ENCODE measurements at places on chromosomes 5 and 9.

- DNase-seq, result no peak
Observed at GRCh38 chr5:175382171-175382570, 61.8 kb downstream of the DRD1 start.

- DNase-seq, result no peak
Observed at GRCh38 chr5:100746730-100747129, 156.4 kb downstream of the ST8SIA4 start.

- DNase-seq, result no peak
Observed at GRCh38 chr5:113249206-113249605, 185.6 kb downstream of the TSSK1B start.

- DNase-seq, result no peak
Observed at GRCh38 chr5:93596676-93597490, 13.9 kb downstream of the NR2F1 start.

- no peak for DNase-seq
Observed at GRCh38 chr5:79021753-79022152, 36.6 kb upstream of the ARSB start.

- DNase-seq, result no peak
Observed at GRCh38 chr5:175691761-175692160, 33.9 kb downstream of the HRH2 start.

DNA sequence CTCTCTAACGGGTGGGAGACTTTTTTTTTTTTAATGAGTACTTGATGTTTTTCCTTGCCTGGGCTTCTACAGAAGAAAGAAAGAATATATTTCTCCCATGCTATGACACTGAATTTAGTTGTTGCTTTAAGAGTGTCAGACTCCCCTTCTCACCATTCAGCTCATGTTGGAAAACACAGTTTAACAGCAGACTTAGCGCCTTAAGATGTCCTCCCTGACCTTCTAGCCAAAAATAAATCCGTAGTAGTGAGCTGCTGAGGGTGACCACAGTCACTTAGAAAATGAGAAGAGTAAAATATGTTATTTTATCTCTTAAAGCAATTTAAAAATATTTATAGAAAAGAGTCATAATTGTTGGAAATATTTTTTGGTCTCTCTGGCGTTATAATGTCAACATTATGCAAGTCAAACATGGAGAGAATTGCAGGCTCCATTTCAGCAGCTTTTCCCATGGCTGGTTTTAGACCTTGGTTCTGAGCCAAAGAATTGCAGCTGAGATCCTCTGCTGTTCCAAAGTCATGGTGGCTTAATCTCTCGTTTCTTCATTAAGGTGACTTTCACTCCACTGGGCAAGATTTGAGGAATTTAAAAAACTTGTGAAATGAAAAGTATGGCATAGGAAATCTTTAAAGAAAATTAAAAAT is 143.5 kb downstream of the GHR start:
- no peak for DNase-seq

GRCh38 chr5:43627028-43627427 is 24.0 kb downstream of the NNT start:
- DNase-seq, result peak; percentile 73

GRCh38 chr9:133074111-133074651 is 12.4 kb downstream of the CEL start:
- peak; percentile 56 for DNase-seq

DNA sequence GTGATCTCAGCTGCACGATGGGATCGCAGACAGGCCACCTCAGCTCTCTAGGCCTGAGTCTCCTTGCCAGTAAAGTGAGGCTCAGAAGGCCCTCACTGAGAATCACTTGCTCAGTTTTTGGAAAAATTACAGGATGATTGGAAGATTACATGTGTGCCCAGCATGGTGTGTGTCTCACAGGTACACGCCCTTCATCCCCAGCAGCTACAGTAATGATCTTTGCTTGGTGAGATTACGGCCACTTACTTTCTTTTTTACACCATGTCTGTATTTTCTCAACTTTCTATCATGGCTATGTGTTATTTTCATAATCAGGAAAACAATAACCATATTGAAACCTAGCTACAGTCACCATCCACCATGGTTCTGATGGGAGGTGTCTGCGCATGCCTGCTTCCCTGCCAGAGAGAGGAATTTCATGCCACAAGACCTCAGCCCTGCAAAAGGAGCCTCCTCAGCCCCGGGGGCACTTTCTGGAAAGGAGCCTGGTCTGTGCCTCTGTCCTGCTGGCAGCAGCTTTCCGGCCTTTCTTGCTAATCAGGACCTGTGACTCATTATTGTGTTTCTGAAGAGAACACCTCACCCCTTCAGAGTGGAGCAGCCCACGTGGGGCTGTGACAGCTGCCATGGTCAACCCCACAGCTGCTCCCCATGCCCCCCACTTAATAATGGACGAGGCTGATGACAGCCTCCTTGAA is 64.2 kb upstream of the OLFM1 start:
- peak; percentile 36 for DNase-seq

DNA sequence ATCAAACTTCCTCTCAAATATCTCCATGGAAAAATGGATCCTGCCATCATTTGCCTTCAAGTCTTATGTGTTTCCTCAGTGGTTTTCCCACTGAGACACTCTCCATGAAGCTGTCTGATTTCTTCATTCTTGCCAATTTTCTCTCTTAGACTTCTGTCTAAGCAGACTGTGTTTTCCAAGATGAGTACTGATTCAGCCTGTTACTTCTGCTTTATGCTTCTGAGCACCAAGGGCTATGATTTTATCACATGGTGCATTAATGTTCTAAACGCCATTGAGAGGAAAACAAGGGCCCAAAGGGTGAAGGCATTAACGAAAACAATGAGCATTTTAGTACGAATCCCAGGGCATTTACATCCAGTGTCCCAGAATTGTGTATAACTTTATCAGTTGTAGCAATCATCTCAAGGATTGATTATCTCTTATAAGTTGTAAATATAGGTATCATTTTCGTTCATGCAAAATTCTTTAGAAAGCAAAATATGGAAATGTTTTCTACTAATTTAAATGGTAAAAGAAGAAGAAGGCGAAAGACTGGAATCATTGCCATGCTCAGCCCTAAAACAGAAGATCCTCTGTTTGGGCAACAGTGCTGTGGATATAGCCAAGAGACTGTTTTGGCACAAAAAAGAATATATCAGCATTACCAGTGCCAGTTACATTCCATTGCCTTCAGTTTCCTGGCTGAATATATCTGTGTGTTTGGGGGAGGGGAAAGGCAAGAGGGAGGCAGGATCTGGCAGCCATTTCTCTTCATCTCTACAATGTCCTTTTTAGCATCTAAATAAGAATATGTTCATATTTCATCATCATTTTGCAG is 537.6 kb downstream of the ANXA1 start:
- DNase-seq, result no peak

DNA sequence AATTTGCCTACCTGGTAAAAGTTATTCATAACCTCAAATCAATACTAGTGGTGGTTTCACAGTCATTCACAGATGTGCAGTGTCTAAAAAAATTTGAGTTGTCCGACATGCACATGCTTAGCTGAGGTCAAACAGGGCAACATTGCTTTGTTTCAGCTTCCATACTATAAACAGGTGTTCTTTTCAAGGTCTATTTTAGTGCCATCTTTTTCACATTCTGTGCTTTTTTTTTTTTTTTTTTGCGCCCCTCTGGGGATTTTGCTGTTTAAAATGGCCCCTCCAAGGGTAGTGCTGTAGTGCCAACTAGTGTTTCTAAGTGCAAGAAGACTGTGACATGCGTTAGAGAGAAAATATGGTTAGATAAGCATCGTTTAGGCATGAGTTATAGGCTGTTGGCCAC is 14.5 kb downstream of the PHAX start:
- no peak for DNase-seq

DNA sequence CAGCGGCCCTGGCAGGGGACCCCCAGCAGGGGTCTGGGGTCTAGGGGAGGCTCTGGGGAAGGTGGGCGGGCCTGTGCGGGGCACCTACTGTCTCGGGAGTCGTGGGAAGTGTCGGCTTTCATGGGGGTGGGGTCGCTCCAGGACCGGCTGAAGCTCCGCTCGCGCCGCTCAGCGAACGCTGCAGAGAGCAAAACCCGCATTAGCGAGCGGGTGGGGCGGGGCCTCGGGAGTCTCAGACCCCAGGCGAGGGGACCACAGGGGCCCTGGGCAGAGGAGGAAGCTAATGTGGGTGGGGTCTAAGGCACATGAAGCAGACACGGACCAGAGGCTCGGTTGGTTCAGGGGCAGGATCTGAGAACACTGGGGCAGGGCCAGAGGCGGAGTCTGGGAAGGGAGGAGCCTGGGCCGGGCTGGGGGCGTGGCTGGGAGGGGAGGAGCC is 5.5 kb downstream of the NSMF start:
- peak; percentile 81 for DNase-seq

- no peak for DNase-seq
Observed at GRCh38 chr5:38478166-38478565, 78.3 kb downstream of the LIFR start.

DNA sequence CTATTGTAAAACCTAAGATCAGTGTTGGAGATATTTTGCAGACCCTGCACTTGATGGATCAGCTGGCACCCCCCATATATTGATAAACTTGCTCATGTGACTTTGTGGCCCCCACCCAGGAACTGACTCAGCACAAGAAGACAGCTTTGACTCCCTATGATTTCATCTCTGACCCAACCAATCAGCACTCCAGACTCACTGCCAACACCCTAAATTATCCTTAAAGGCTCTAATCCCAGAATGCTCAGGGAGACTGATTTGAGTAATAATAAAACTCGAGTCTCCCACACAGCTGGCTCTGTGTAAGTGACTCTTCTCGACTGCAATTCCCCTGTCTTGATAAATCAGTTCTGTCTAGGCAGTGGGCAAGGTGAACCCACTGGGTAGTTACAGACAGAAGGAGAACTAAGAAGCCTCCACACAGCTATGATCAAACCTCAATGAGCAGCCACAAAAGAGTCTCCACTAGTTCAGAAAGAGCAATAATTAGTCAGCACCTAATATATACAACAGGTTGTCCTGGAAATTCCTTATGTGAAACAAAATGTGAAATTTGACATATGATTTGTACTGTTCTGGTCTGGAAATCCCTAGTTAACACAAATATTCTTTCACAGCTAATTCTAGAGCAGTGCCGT is 52.2 kb downstream of the ACTL7B start:
- peak; percentile 9 for DNase-seq

DNA sequence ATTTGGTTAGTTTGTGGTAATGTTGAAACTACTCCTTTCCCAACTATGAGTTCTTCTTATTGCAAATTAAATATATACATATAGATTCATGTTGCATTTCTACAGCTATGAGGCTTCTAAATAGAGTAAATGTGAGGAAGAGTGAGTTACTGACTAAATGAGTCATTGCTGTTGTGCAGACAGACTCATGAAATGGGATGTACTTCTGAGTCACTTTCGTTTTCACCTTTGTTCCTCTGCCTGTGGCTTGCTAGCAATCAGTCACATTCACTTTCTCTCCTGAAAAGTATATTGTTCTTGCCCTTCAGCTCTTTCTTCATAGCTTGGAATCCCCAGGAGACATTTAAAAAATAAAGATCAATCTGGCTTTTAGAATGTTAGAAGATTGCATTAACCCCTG is 295.5 kb upstream of the SMC2 start:
- peak; percentile 6 for DNase-seq

DNA sequence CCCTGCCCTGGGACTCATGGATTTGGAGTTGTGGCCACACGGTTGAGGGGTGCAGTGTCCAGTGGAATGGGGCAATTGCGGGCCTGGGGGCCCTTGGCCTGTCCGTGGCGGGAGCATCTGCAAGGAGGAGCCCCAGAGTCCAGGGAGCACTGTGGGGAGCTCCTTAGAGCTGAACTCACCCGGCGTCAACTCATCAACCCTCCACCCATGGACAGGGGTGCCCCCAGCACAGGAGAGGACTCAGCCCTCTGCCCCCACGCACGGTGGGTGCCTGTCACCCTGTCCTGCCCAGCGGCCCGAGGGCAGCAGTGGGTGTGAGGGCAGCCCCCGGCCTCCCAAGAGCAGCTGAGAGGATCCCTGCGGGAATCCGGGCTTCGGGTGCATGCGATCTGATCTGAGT is 550 bp upstream of the SLC6A18 start:
- no peak for DNase-seq

DNA sequence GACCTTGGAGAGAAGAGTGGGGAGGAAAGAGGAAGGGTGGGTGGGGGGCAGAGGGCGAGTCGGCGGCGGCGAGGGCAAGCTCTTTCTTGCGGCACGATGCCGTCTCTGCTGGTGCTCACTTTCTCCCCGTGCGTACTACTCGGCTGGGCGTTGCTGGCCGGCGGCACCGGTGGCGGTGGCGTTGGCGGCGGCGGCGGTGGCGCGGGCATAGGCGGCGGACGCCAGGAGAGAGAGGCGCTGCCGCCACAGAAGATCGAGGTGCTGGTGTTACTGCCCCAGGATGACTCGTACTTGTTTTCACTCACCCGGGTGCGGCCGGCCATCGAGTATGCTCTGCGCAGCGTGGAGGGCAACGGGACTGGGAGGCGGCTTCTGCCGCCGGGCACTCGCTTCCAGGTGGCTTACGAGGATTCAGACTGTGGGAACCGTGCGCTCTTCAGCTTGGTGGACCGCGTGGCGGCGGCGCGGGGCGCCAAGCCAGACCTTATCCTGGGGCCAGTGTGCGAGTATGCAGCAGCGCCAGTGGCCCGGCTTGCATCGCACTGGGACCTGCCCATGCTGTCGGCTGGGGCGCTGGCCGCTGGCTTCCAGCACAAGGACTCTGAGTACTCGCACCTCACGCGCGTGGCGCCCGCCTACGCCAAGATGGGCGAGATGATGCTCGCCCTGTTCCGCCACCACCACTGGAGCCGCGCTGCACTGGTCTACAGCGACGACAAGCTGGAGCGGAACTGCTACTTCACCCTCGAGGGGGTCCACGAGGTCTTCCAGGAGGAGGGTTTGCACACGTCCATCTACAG is 760 bp downstream of the NPR3 start:
- DNase-seq, result peak; percentile 85

- no peak for DNase-seq
Observed at GRCh38 chr5:72283358-72283757, 36.7 kb downstream of the MRPS27 start.

DNA sequence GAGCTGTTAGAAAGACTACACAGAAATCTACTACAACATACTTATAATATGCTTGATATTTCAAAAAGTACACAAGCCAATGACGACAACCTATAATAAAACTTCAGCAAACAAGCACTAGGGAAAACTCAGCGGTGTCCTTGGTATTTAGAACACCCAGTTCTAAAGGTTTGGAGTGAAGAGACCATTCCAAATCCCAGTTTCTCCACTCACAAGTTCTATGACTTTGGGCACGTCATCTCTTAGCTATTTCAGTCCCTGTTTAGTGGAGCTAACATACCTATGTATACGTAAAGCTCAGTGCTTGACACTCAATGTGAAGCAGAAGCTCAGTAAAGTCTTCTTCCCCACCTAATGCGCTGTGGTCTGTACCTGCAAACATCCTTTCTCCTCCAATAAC is 52.8 kb downstream of the MLLT3 start:
- peak; percentile 45 for DNase-seq

- peak; percentile 73 for DNase-seq
Observed at GRCh38 chr9:98074115-98074990, 17.8 kb downstream of the NANS start.

GRCh38 chr5:329121-329735 is 7.7 kb downstream of the AHRR start:
- DNase-seq, result peak; percentile 62

- DNase-seq, result no peak
Observed at GRCh38 chr5:63960646-63961045, 1.6 kb downstream of the HTR1A start.

Data from GM23248 (cell line).